ENCODE measurements at places on chromosomes 13 and 19.
A peak's percentile ranks its signal among the peaks of the same experiment; 100 is the strongest.

DNA sequence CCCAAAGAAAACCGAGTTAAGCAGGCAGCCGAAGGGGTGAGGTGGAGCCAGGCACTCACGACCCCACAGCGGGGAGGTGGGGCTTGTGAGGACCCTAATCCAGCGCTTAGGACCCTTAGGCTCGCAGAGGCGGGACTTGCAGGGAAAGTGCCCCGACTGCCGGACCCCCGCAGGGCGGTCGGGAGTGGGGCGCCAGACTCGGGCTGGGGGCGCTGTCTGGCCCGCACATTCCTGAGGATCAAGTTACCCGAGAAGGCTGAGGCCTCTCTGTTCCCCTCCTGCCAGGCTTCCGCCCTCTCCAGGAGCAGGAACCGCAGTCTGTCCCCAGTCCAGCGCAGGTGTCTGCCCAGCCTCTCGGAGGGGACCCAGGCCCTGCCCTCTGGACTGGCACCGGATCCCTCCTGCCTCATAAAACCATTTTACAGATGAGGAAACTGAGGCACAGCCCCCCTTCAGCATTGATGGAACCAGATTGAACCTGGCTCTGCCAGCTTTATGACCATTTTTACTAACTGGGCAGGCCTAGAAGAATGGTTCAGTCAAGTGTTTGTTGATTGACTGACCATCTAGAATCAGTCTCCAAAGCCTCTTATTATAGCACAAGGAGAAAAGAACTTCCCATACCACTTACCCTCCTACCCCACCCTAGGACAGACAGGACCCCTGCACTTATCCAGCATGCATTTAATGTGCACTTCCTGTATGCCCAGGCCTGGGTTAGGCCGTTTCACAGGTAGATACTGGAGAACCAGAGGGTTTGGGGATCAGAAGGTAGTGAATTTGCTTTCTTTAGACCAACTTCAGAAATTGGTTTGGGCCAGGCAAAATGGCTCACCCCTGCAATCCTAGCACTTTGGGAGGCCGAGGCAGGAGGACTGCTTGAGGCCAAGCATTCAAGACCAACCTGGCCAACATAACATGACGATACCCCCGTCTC is 6.7 kb upstream of the JUND start:
- DNase-seq: no peak

DNA sequence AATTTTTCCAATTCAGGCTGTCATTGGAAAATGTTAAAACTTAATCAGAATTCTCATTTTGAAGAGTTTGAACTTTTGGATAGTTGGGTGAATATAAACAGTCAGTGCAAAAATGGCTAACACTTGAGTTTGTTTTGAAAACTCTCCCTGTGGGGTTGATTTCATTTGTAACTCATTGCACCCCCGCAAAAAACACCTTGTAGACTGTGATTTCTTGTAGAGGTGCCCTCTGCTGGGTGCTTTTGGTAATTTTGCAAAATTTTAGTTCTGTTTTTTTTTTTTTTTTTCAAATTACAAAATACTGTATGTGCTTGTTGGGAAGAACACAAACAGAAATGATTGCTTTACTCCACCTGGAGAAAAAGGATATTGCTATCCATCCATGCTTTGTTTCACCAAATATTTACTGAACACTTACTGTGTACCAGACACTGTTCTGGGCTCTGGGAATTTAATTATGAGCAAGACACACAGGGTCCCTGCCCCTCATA is 28.2 kb upstream of the GPI start:
- no peak for DNase-seq

- DNase-seq: peak; percentile 98
These were observed 73.8 kb downstream of the MAP4K1 start for GRCh38 chr19:38543807-38544568.

DNA sequence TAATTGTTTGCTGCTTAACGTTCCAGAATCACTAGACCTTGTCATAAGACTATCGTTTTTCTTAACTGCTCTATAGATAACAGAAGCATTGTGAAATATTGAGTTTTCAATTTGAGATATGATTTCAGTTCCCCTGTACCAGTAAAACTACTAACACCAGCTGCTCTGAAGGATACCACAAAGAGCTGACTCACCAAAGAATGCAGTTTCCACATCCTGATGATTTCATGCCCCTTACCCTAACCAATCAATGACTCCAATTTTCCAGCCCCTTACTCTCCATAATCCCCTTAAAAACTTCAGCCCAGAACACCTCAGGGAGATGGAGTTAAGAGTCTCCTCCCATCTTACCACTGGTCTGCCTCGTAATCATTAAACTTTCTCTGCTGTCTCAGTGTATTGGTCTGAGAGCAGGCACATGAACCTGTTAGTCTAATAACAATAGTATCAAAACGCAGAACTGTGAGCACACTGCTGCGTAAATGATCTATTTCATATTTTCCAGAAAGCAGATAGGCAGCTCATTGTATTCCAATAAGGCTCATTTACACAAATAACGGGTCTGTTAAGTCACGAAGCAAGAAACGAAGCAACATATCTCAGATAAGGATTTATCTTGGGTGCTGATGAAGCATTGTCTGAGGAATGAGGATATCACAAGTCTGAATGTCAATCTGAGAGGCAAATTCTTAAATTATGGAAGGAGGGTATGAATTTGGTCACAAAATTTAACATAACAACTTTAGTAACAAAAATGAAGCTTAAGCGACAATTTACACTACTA is 14.1 kb upstream of the CCNA1 start:
- peak; percentile 72 for DNase-seq

DNA sequence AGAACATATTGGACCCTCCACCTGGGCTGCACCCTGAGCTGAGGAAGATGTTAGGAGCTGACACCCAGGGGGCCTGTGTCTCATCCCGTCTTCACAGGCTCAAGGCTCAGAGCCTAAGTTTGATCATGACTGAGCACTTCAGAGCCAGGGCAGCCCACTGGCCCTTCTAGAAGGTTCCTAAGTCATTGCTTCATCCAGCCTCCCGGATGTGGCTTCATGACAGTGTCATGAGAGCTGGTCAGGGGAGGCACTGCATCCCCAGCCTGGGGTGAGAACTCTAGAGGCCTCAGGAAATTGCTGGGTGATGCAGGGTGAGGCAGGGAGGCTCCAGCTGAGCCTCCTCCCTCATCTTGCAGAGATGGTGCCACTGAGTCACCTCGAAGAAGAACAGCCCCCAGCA is 24.9 kb upstream of the PIK3R2 start:
- no peak for DNase-seq

DNA sequence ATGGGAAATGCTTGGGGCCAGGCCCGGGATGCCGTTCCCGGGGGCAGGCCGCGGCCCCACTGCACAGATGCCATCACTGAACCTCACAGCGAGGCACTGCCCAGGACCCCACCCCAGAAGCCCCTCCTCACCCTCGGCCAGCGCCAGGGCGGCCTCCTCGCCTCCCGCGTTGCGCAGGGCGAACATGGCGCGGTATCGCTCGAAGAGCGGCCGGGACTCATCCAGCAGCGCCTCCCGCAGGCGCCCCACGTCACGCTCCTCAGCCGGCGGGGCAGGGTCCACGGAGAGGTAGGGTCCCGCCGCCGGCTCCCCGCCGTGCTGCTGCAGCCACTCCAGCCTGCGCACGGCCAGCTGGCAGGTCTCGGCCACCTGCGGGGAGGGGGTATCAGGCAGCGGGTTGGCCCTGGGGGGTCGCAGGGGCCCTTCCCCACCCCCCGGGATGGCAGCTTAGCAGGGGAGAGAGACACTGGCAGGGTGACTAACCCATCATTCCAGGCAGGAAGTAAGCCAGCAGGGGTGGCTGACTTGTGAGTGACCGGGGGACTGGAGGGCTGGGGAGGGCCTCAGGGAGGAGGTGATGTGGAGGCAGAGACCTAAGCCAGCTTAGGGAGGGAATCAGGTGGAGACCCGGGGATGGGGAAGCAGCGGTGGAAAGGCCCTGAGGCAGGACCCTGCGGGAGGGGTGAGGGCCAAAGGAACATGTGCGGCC is 8.2 kb downstream of the DOHH start:
- DNase-seq: no peak

- DNase-seq: no peak
These were observed 16.8 kb downstream of the ABCC4 start for GRCh38 chr13:95284436-95284835.

DNA sequence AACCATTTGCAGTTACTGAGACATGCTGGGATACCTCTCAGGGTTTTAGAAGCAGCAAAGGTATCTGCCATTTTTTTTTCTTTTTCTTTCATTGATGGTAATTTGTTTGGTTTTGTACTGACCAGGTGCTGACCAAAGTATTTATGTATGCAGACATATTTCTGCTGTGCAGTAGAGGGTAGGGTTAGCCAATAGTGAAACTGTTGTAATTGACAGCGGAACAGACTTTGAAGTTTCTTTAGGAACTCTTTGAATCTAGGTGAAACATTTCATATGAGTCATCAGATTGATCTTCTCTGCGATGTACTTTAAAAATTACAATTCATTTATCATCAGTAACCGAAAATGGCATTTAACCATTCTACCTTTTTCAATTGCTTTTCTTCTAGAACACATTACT is 63.0 kb downstream of the ITGBL1 start:
- DNase-seq: no peak

- no peak for DNase-seq
These were observed 83.8 kb downstream of the GJA3 start for GRCh38 chr13:20077086-20077485.

DNA sequence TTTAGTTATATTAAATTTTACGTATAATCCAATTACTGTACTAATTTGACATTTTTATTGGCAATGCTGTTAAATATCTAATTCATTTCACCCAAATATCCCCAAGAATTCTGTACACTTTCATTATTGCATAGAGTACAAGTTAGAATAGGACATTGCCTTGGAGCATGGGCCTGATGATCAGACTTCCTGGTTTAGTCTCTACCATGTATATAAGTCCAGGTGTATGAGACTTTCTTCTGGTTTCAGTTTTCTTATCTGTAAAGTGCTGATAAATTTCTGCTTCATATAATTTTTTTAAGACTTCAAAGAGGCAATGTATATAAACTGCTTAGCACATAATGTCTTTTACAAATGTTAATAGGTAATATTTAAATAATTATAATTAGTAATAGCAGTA is 179.4 kb downstream of the KLF12 start:
- DNase-seq: no peak

GRCh38 chr19:51196181-51196580 is 28.7 kb upstream of the CD33 start:
- DNase-seq: no peak

- DNase-seq: no peak
These were observed 88.4 kb upstream of the SOX1 start for GRCh38 chr13:111978546-111978945.

DNA sequence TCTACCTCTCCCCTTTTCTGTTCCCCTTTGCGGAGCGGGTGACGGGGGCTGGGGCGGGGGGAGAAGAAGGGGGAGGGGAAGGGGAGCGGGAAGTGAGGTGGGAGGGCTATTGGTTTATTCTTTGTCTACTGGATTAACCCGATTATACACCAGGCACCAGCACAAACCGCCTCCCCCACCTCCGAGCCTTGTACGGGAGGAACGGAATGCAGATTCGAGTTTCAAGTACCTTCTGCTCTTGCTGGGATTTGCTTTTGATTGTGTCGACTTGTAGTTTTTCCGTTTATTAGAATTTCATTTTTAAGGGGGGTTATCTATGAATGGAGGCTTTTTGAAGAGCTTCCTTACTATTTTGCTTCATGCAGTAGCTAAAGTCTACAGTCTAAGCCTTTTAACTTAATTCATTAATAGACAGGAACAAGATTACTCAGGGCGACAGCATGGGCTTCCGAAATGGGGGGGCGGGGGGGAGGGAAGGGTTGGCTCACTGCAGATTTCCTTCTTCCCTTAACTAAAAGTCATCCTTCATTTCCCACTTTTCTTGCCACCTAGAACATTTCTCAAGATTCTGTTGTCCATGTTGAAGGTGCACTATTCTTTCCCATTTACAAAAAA is 937 bp upstream of the SPRY2 start:
- DNase-seq: peak; percentile 51

DNA sequence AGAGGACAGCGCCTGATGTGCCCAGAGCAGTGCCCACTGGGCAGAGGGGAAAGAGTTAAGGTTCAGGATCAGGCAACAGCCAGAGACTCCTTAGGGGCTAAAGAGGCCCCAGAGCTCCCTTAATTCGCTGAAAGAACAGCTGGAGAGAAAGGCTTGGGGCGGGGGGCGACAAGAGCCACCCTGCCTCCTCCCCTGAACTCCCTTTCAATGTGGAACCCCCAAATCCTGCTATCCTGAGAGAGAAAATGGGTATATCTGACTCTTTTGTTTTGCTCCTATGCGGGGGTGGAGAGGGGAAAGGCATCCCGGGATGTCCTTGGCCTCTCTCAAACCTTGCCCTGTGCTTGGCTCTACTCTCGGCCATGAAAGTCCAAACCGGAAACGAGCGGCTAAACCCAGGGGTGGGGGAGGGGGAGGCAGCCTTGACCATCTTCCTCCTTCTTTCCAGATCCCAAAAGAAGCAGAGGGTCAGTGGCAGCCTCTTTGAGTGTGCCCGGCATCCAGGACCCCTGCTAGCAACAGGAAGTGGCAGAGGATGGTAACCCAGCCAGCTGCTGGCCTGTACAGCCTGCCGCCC is 4.7 kb downstream of the PRKACA start:
- DNase-seq: no peak

DNA sequence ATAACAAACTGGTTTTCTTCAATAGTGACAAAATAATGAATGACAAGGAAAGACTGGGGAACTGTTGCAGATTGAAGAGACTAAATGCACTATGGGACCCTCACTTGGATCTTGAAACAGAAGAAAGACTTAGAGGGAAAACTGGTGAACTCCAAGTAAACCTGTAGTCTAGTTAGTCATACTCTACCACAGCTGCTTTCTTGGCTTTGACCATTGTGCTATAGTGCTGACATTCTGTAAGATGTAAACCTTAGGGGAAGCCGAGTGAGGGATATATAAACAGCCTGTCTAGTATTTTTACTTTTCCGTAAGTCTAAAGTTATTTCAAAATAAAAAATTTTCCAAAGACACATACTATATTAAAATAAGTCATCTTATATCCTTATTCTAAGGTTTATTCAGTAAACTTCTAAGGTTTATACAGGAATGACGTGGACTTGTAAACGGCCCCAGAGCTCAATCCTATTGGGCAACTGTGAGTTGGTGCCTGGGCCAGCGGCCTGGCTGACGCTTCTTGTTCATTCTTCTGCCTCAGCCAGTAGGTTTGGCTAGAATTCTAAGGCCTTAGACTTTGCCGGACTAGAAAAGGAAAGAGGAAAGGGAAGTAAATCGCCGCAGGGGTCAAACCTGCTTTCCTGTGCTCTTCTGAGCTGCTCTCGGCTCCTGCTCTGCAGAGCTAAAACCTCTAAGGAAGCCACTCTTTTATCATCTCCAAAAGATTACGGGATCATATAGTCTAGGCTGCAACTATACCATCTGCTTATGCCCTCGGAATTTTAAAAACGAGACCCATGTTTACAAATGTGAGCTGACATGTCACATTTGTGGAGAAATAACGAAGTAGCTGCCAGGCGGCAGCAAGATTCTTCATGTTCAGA is 33.6 kb upstream of the UBE2L5 start:
- no peak for DNase-seq

All from NCI-H226 (cell line).